Naive thymus-derived CD8-positive, alpha-beta T cell (primary cell): ENCODE measurements at places on chromosomes 6 and 20. TPM values are rescaled to one million over a fixed set of nuclear protein-coding genes. Genes with fewer than 3 reads are reported as not detected.

The HCRTR2 gene
- total RNA-seq: not detected

The FOXQ1 gene
- total RNA-seq: not detected

The KCNQ5 gene
- 9.4 TPM for total RNA-seq

The RCAN2 gene
- total RNA-seq: not detected
